Stimulated activated CD4-positive, alpha-beta T cell treated with anti-CD3 and anti-CD28 coated beads, Interleukin-4, amount 100 ng/mL, for 4 hours (primary cell): ENCODE measurements at places on chromosomes 7 and 10.

DNA sequence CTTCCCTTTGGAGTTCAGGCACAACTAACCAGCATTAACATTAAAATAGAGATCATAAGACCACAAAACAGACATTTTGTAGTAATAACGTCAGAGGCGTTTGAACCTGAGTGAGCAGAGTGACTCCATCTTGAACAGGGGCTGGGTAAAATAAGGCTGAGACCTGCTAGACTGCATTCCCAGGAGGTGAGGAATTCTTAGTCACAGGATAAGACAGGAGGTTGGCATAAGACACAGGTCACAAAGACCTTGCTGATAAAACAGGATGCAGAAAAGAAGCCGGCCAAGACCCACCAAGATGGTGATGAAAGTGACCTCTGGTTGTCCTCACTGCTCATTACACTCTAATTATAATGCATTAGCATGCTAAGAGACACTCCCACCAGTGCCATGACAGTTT, 493.2 kb upstream of the AUTS2 start:
- DNase-seq: no peak

- no peak for DNase-seq
Measured at GRCh38 chr7:71491336-71491735, 359.4 kb downstream of the GALNT17 start.

- no peak for DNase-seq
Measured at GRCh38 chr7:140160308-140160707, 16.5 kb downstream of the KDM7A start.

GRCh38 chr10:62178568-62178967, 90.1 kb downstream of the RTKN2 start:
- no peak for DNase-seq

- DNase-seq: no peak
Measured at GRCh38 chr10:96955794-96956193, 123.7 kb downstream of the LCOR start.

DNA sequence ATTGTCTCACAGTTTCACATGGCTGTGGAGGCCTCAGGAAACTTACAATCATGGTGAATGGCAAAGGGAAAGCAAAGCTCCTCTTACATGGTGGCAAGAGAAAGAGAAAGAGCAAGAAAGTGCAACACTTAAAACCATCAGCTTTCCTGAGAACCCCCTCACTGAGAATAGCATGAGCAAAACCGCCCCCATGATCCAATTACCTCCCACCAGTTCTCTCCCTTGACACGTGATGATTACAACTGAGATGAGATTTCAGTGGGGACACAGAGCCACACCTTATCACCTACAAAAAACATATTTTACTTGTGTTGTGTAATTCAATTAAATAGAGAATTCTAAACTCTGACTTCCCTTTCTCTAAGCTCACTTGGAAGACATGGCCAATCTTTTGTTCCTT, 80.2 kb downstream of the SEMA3C start:
- DNase-seq: no peak

- no peak for DNase-seq
Measured at GRCh38 chr10:24618401-24618800, 105.3 kb downstream of the ARHGAP21 start.

- DNase-seq: no peak
Measured at GRCh38 chr10:5381187-5381586, 16.4 kb downstream of the UCN3 start.

DNA sequence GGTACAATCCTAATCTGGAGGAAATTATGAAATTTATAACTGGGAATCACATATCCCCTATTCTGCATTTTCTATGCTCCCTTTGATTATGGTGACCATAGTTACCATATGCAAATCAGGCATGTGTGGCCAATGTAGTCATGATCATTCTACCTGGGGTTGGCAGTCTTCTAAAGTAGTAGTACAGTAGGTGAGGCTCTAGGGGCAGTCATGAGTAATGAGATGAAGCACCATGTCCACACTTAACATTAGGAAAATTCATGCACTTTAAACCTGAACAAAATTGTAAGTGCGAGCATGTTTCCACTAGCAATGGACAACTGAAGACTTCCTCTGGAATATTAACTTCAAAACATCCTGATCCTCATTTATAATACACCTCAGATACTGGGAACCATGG, 545.9 kb downstream of the SUGCT start:
- no peak for DNase-seq

GRCh38 chr7:386385-386784, 96.4 kb downstream of the FOXL3 start:
- no peak for DNase-seq

GRCh38 chr10:129909531-129910256, 54.4 kb downstream of the EBF3 start:
- no peak for DNase-seq

- DNase-seq: no peak
Measured at GRCh38 chr10:119546009-119546408, 3.5 kb upstream of the RGS10 start.

- DNase-seq: no peak
Measured at GRCh38 chr7:147798001-147798400, 792.6 kb upstream of the C7orf33 start.

DNA sequence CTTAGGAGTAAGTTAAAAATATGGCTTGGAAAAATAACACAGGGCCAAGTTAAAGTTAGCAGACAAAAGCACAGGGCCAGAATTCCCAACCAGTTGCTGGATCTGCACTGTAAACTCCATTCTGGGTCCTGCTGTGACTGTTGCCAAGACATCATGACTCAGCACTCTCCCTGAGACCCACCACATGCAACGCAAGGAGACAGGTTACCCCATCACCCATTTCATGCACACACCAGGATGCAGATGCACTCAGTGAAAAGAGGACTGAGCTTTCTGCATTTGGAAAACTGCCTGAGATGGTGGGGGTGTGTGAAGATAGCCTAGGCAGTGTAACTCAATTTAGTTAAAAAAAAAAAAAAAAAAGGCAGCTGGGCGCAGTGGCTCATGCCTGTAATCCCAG, 97.6 kb upstream of the ZNF438 start:
- DNase-seq: no peak

- DNase-seq: no peak
Measured at GRCh38 chr7:37356911-37357636, 91.6 kb downstream of the ELMO1 start.

GRCh38 chr10:60649485-60650377, 128.5 kb upstream of the CDK1 start:
- no peak for DNase-seq

- no peak for DNase-seq
Measured at GRCh38 chr10:78754269-78755062, 314.3 kb upstream of the ZMIZ1 start.

- no peak for DNase-seq
Measured at GRCh38 chr10:33963729-33964128, 629.3 kb upstream of the NRP1 start.

GRCh38 chr7:127766831-127767459, 115.0 kb downstream of the SND1 start:
- DNase-seq: no peak

DNA sequence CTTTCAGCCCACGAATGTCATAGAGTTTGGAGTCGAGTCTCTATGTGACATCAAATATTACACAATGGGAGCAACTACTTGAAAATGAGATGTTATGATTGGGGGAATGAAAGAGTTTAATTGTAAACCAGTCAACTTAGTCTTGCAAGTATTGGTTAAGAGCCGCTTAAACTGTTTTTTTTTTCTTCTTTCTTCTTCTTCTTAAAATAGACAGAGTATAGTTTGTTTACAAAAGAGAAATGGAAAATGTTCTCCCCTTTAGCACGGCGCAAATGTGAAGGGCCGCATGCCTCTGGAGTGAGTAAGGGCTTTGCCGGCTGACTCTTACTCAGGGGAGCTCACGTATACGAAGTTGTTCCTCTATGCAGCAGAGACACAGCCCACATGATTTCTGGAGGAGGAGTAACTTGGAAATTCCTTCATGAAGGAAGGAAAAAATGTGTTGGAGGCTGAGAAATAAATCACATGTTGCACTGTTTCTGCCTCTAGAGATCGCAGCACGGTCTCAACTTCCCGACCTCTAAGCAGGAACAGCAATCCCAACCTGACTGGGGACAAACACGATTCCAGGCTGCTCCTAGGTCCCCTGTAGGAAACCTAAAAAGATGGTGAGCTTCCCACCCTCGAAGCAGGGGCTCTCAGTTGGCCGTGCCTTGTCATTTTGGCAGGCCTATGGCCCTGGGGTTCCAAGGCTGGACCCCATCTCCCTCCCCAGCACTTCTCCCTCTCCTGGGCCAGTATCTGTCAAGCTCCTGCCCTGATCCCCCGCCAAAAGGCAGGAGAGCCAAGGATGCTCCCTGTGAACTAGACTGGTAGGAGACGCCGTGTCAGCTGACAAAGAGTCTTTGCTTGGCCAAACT, 44.8 kb downstream of the MYOF start:
- no peak for DNase-seq

DNA sequence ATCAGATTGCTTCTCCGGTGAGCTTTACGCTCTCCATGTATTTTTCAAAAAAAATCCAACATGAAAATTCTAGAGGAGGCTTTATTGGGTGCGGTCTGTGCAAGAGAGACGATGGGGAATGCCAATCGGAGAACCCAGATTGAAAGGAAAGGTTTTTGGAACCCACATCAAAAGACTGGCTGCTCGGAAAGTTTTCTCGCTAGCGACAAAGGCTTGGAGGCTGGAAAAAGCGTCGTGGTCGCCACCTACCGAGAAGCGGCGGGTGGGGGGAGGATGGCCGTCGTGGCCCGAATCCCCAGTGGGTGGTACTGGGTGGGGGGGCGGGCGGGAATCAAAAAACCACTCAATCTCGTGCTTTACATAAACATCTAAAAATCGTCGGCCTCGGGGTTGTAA, 1.1 kb upstream of the GTF2I start:
- DNase-seq: peak; percentile 66

GRCh38 chr7:134089446-134089845, 37.7 kb upstream of the LRGUK start:
- DNase-seq: no peak

GRCh38 chr7:46544396-46545008, 623.4 kb upstream of the IGFBP3 start:
- DNase-seq: no peak

DNA sequence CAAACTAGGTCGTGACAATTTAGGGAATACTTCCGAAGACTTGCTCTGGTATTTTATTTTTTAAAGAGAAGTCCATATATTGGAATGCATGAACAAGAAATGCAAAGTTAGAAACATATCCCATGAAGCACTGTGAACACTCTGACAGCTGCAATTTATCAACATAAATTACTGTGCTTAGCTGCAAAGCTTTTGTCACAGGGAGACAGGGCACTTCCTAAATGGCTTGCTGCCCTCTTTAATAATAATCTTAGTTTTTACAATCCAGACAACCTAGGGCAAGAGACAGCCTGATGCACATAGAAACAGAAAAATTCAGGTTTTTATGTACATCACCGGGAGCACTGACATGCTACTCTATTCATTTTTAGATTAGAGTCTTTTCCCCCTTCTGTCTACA, 78.3 kb upstream of the NOBOX start:
- no peak for DNase-seq

GRCh38 chr10:124596116-124596785, 134.6 kb downstream of the LHPP start:
- no peak for DNase-seq

DNA sequence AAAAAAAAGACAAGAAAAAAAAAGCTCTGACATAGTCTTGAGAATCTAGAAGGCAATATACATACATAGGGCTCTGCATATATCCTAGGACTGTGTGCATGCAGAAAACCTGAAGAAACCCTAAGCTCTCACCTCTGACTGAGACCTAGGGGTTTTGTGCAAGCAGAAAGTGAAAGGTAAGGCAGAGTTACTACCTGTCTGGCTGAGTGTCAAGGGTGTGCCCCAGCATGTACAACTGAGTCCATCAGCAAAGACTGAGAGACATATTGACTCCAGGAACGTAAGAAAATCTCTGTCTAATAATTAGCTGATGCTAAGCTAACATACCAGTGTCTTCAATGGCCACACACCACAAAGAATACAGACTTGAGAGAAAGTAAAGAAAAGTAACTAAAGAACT, 16.3 kb upstream of the HNRNPH3 start:
- DNase-seq: no peak

DNA sequence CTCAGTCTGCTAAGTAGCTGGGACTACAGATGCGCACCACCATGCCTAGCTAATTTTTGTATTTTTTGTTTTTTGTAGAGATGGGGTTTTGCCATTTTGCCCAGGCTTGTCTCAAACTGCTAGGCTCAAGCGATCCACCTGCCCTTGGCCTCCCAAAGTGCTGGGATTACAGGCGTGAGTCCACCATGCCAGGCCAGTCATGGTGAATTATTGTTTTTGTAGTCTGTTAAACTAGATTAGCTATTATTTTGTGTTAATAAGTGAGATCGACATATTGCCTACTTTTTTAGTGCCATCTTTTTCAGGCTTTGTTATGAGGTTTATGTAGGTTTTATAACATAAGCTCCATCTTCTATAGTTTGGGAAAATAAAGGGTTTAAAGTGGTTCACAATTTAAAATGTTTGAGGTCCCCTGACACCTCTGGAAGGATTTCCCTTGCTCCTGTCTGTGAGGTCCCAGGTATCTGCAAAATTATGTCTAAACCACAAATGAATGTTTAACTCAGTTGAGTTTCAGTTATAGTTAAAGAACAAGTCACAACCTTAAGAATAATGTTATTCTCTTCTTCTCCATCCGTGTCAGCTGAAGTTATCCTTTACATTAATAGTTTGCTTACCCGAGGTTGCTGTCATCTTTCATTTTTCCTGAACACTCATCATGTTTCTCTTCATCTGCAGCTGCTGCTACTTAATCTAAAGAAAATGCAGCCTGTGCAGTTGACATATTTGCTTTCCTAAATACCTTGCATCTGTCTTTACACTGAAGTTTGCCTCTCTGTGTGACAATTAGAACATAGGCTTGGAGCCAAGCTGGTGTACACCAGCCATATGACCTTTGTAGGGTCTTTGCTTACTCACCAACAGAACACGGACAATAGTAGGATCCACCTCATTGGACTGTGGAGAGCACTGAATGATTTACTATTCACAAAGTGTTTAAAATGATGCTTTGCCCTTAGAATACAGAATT, 8.9 kb upstream of the VSTM4 start:
- DNase-seq: no peak

DNA sequence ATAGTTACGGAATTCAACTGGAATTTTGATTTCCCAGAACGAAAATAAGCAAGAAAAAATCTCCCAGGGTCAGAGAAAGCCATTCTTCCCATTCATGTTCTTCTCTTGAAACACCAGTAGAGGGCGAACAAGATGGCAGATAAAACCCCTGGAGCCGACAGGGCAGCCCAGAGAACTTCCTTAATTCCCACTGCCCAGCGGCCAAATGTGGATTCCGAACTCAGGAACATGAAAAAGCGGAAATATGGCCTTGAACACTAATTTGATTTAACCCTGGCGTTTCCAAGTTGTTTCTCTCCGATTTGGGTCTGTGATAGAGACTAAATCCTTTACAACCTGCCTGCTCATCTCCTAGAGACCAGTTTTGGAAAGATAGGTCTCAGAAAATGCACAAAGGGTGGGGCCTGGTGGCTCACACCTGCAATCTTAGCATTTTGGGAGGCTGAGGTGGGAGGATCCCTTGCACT, 100.7 kb upstream of the WAC start:
- DNase-seq: no peak

DNA sequence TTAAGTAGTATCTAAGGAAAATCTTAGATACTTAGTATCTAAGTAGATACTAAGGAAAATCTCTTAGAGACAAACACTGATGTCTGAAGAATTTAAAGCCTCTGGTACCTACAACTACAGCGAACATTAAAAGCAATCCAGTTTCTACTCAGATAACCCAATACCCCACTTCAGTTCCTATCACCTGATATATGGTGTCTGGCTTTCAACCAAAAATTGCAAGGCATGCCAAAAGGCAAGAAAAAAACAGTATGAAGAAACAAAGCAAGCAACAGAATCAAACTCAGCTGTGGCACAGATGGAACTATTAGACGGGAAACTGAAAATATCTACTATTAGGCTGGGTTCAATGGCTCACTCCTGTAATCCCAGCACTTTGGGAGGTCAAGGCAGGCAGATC, 31.1 kb downstream of the ARHGAP12 start:
- no peak for DNase-seq
